ENCODE measurements at places on chromosomes 6 and 20.

- DNase-seq: no peak
These were observed 7.2 kb downstream of the CDC25B start for GRCh38 chr20:3803289-3803688.

- DNase-seq: no peak
These were observed 114.6 kb downstream of the LCA5 start for GRCh38 chr6:79422666-79423065.

DNA sequence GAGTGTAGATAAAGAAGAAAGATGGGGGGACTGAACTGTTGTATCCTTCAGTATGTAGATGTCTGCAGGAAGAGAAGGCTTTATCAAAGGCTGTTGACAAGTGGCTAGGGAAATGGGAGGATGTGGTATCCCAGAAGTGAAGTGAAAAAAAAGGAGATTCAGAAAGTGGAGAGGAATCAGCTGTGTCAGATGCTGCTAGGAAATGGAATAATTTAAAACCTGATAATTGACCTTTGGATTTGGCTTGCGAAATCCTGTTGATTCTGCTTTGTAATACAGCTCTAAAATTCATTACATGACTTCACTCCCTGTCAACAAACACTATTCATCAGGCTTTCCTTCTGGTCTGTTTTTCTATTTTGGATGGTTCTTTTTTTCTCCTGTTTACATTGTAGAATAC lies 41.7 kb downstream of the PHF3 start:
- no peak for DNase-seq

GRCh38 chr6:109082188-109082577 lies 12.5 kb downstream of the SESN1 start:
- DNase-seq: no peak

- no peak for DNase-seq
These were observed 145.7 kb upstream of the GGTLC1 start for GRCh38 chr20:24134284-24134683.

- peak; percentile 2 for DNase-seq
These were observed 743 bp downstream of the CMTR1 start for GRCh38 chr6:37433657-37434271.
